Activated naive CD8-positive, alpha-beta T cell treated with anti-CD3 and anti-CD28 coated beads, Interleukin-2, amount 50 U/mL, for 16 hours (primary cell): ENCODE measurements at places on chromosomes 1 and 21.

DNA sequence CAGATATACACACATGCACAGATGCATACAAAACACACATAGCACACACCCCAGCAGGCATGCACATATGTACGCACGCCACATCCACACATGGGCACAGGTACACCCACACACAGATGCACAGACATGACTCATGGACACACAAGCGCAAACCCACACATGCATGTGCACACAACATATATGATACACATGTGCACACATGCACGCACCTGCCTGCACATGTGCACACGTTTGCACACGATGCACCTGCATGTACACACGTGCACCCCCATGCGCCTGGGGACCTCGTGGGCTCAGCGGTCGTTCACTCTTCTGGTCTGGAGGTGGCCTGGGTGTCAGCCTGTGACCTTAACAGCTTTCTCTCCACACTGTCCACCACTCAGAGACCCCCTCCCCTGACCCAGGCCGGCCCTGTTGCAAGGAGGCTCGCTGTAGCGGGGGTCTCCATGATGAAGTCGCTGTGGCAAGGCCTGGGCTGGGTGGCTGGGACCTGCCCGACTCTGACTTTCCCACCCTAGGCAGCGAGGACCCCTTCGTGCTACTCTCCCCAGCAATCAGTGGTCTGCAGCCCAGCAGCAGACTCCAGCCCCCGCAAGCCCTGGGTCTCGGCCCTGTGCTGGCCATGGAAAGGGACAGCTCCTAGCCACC is 92.1 kb upstream of the TTC34 start:
- no peak for DNase-seq

DNA sequence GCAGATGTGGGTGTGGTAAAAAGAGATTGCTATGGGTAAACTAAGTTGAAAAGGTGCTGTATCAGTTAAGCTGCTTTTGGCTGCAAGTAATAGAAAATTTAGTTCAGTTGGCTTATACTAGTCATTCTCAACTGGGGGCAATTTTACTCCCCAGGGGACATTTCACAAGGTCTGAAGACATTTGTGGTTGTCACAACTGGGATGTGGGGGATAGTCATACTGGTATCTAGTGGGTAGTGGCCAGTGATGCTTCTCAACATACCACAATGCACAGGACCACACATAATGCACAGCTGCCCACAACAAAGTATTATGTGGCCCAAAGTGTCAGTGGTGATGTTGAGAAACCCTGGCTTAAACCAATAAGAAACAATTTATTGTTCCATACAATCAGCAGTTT is 31.4 kb downstream of the SERTAD4 start:
- no peak for DNase-seq

GRCh38 chr1:223244366-223245103 is 101.5 kb upstream of the TLR5 start:
- no peak for DNase-seq

GRCh38 chr21:45381036-45381787 is 23.8 kb upstream of the COL18A1 start:
- no peak for DNase-seq

DNA sequence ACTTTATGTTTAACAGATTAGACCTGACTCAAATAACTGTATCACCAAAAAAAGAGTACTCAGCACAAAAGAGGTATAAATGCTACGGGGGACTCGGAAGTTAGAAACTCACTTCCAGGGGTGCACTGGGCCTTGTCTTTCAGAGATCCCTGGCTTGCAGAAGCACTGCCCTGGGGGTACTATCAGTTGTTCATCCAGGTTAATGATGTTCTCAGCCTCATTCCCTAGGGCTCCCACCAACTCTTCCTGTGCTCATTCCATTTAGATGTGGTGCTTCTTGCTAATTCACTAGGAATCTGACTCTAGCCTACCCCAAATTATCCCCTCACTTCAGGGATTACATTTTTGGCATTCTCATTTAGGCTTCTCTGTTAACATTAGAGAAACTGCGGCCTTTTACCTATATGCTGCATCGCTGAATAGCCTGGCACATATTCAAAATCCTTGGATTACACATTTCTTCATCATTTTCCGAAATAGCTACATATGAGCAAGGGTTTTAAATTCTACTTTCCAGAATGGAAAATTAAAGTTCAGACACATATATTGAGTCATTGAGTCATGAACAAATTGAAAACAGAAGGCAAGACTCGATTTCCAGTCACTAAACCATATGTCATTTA is 338.5 kb downstream of the KCTD3 start:
- no peak for DNase-seq
